ENCODE measurements at places on chromosomes 6 and 20.

DNA sequence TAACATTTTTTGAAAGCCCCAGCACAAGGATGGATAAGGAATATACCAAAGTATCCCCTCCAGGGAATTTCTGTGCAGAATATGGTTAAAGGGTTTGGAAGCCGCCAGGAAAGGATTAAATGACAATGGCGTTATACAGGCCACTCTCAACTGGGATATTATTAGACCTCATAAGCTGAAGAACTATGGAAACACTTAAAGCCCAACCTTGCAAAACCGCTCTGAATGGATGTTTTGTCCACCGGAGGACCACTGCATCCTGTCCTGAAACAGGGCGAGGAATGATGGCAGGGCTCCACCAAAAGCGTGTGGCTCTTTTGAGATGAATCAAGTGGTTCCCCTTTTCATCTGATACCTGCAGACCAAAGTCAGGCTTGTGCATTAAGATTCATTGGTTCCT, 32.4 kb downstream of the NFATC2 start:
- no peak for DNase-seq

DNA sequence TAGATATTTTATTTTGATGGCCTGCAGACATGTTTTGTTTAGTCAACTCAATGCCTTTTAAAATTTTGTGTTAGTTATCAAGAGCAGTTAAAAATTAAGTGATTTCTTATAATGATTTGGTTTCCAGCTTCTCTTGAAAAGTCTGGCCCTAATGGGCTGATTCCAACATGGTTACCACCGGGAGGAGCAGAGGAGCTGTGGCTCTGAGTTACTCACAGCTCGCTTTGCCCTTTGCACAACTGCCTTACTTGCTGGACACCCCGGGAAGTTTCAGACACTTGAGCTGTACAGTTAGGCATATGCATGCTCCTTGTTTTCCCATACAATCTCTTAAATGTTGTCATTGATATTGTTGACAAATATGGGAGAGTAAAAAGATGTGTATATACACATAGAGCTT, 173.1 kb upstream of the MMS22L start:
- DNase-seq, result no peak

DNA sequence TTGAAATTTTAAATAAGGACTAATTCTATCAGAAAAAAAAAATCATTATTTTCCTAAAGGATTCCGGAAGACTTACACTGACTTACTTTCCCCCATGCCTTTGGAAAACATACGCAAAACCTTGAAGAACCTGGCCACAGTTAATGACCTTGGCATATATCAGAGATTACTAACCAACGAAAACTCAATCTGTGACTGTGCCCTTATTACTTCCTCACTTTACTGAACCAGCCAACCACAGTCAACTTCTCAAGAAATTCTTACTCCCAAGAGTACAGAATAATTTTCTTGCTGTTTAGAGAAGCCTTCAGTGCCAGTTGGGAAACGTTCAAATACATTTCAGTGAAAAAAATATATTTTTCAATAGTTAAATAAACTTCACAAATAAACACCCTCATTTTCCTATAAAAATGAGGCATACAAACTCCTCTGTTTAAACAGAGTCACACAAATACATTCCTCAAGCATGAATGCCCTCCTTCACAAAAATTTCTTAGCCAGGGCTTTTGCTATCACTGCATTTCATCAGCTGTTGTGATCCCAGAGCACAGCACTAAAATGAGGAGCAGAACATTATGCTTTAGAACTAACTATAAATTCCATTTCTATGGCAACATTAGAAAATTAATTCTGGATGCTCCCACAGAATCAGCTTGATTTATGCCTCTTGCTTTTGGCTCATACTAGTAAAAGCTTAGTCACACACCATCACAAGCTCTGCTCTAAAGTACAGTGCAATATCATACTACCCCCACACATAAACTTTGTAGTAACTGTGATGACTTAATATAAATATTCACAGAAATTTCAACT, 117.6 kb downstream of the DST start:
- no peak for DNase-seq

DNA sequence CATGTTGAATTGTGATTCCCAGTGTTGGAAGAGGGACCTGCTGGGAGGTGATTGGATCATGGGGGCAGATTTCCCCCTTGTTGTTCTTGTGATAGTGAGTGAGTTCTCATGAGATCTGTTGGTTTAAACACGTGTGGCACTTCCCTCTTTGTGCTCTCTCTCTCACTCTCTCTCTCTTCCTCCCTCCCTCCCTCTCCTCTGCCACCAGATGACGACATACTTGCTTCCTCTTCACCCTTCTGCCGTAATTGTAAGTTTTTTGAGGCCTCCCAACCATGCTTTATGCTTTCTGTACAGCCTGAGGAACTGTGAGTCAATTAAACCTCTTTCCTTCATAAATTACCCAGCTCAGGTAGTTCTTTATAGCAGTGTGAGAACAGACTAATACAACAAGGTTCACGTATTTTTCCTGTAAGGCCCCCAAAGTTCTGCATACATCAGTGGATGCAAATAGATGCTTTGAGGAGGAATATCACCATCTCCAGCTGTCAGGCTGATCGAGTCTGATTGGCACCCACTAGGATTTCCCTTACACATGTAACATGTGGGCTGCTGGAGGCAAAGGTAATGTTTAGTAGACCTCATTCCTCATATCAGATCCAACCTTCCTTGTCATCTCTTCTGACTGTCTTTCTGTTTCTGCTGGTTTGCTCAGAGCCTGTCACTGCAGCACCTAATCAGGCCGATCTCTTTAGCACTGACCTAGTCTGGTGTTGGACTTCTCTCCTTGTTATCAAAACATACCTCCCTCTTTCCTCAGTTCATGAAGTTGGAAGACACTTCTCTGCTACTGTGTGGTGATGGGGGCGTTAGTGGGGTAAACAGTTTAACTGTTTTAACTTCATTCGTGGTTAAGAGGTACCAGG, 54.3 kb upstream of the BACH2 start:
- no peak for DNase-seq

GRCh38 chr6:9984607-9985006, 430.3 kb downstream of the TFAP2A start:
- DNase-seq, result no peak

DNA sequence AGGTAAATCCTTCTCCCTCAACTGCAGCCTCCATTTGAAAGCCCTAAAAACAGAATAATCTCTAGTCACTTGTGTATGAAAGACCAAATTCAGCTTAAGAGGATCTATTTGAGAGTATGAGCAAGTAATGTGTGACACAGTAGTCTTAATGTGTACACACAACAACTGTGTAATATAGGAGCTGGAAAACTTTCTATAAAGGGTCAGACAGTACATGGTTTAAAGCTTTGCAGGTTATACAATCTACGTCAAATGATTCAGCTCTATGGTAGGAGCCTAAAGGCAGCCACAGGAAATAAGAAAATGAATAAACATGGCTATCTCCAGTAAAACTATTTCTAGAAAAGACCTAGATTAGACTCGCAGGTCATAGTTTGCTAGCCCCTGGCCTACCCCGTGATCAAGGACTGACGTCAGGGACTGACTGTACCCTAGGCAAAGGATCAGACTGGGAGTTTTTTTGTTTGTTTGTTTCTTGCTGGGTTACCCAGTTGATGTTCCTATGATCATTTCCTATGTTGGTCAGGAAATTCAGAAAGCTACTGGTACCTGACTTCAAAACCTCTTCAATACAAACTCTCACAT, 39.7 kb downstream of the BTBD9 start:
- DNase-seq, result no peak

DNA sequence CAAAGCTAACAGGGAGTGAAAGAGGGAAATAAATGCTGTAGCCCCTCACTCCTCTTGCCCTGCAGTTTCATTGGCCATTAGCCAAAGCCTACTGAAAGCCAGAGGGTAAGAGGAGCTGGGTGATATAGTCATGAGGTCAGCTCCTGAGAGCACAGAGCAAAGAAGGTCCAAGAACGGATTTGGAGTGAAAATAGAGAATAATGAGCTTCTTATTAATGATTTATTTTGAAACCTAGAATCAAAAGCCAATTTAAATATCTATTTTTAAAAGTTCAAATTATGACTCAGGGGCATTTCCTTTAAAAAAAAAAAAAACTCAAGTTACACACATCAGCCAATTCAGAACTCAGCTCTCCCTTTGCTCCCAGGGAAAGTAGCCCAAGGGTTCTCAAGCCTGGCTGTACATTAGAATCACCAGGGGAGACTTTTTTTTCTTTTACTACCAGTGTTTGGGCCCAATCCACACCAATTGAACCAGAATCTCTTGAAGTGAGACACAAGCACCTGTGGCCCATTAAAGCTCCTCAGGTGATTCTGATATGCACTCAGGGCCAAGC, 79.1 kb downstream of the SNAP25 start:
- no peak for DNase-seq

- peak; percentile 23 for DNase-seq
Observed at GRCh38 chr6:40640599-40641227, 53.5 kb upstream of the LRFN2 start.

DNA sequence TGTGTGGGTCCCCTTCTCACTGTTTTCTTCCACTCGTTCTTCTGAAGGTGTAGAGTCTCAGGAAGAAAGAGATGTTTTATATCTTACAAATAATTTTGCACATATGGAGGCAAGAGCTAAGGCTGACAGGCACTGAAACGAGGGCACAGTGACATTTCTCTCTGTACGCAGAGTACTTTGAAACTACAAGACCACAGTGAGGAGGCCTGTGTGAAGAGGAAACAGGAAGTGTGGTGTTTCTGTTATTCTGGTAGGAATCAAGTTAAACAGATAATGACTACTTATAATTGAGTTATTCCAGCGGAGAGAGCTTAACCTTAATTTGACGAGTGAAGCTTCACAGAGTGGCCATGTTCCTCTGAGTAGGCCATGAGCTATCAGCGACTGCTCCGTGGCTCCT, 4.8 kb downstream of the CDH4 start:
- DNase-seq, result no peak

DNA sequence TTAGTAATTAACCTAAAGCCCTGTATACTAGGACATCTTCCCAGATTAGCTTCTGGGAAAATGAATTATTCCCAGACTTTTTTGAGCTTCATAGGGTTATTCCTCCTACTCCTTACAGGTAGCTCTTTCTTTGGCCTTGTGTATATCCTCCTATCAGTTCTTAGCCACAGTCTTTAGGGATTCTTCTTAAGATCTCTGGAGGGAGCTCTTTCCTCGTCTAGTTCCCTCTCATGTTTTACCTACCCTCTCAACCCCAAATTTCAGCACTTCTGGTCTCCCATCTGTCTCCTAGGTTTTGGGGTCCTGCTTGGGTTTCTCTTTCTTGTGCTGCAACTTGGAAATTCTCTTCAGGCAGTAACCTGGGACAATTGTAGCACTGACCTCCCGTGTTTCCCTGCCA, 46.4 kb upstream of the SLC35B3 start:
- no peak for DNase-seq

DNA sequence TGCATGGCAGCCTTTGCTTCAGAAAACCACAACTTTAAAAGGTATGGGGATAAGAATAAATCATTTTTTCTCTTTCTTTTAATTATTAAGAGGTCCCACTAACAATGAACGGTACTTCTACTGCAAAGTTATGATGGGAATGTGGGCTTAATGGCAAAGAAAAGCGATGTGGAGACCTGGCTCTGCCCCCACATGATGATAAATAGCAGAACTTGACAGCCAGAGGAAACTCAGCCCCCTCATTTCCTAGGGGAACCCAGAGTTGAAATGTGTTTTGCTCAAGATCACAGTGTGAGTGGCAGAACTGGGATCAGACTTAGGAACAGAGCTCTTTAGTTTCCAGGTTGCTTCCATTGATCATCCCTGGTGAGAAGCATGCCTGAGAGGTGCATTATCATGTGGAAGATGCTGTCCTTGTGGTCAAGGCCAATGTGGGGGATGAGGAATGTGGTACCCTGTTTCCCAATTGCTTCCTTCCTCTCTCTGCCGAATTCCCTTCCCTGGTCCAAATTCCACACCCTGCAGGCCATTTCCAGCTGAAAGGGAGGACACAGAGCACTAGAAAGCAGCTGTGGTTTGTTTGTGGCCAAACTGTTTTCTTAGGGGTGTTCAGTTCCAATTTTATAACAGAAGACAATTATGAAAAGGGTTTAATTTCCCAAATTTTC, 66.0 kb downstream of the BACH2 start:
- DNase-seq, result no peak

- no peak for DNase-seq
Observed at GRCh38 chr6:41677124-41677921, 39.1 kb downstream of the MDFI start.

DNA sequence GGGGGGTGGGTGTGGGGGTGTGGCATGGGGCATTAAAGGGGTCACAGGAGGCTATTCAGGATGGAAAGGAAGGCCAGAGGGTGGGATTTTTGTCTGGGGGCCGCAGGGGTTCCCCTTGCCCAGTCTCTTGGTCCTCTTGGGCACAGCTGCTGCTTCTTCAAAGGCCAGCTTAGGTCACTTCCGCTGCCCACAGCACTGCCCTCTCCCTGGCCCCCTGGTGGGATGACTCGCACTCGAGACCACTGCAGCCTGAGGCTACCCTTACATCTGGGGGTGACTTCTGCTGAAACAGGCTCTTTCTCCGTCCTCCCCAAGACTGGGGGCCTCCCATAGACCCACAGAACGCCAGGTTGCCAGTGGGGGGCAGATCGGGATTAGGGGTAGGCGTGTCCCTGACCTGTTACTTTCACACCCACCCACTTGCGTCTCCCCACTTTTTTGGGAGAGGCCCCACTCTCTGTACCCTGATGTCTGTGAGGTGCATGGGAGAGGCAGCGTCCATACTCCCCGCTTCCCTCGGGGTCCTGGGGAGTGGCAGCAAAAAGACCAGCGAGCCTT, 1.3 kb downstream of the LKAAEAR1 start:
- DNase-seq, result no peak

DNA sequence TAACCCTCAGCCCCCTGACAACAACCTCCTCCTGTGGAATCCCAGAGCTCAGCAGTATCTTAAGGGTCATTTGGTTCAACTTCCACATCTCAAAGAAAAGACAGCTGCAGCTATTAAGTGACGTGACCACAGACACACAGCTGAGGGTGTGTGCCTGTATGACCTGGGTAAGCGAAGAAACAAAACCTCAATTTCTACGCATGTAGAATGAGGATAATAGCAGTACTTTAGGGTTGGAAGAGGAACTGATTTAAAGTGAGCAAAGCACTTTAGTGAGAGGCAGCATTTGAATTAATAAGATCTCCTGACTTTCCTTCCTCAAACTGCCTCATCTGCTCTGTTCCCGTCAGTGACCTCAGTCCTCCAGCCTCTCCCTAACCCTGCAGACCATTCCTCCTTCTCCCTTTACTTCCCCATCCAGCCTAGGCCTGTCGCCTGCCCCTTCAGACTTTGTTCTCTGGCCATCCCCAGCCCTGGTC, 6.8 kb upstream of the ARMC2 start:
- no peak for DNase-seq

DNA sequence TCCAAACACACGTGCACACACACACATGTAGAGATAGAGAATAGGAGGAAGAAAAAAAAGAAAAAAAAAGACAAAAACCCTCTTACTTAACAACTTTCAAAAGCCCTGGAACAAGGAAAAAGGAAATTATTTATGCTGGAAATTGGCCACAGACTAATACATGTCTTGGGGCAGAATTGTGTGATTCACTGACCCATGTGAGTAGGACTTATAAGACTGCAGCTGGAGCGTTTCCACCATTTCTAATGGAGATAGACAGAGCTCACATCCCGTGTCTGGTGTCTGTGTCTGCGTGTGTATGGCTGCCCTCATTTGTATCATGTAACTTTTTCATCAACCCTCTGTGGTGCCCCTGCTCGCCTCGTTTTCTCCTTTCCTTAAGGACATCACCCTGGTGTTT, 99.8 kb upstream of the PDE10A start:
- DNase-seq, result no peak

Data from activated naive CD4-positive, alpha-beta T cell (primary cell).